ENCODE measurements at places on chromosomes 13 and 19.

DNA sequence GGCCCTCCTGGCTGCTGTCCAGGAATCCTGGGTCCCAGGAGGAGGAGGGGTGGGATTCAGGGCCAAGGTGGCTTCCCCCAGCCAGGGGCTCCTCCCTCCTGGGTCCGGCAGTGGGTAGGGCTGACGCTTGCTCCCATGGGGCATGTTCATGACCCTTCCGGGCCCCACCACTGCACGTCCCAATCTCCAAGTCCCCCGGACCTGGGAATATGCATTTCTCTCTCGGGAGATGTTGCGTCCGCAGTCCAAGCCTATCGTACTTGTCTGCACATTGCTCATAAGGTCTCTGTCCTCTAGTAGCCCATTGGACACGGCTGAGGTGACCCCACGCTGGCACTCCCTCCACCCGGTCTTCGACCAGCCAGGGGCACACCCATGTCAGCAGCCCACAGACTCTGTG, 192.3 kb downstream of the TEX29 start:
- DNase-seq = no peak

GRCh38 chr13:49063497-49063896, 87.8 kb downstream of the FNDC3A start:
- DNase-seq = no peak

DNA sequence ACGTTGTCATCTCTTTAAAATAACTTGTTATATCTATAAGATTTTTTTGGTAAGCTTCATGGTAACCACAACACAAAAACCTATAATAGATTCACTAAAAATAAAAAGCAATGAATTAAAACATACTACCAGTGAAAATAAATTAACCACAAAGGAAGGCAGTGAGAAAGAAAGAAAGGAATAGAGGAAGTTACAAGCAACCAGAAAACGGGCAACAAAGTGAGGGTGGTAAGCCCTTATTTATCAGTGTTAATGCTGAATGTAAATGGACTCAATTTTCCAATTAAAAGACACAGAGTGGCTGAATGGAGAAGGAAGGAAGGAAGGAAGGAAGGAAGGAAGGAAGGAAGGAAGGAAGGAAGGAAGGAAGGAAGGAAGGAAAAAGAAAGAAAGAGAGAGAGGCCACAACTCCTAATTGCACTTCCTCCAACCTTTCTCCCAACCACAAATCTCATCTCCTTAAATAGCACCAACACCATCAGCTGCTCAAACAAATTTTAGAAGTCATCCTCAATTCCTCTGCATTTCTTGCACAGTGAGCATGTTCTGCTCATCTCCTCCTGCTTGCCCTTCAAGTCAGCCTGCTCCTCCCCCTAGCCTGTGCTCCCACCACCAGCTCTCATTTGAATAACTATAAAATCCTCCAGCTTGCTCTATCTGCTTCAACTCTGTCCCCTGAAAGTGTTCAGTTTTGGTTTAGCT, 48.6 kb downstream of the CCNA1 start:
- DNase-seq = no peak

- no peak for DNase-seq
Measured at GRCh38 chr13:95536632-95537241, 15.8 kb upstream of the CLDN10 start.

DNA sequence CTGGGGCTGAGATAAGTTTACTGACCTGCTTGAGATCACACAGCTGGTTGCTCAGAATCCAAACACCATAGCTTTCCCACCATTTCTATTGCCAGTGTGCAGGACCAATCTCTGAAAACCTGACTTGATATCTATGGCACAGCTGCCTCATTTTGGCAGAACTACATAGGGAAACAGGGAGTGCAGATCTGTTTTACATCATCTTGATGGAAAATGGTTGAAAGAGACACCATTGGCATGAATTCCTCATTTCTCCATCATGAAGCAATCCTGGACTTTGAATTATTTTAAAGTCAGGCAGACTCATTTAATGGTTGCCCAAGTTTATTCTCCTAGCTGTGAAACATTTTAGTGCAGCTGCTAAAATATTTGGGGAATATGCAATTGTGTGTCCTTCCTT, 1628.2 kb upstream of the SLC10A2 start:
- no peak for DNase-seq

DNA sequence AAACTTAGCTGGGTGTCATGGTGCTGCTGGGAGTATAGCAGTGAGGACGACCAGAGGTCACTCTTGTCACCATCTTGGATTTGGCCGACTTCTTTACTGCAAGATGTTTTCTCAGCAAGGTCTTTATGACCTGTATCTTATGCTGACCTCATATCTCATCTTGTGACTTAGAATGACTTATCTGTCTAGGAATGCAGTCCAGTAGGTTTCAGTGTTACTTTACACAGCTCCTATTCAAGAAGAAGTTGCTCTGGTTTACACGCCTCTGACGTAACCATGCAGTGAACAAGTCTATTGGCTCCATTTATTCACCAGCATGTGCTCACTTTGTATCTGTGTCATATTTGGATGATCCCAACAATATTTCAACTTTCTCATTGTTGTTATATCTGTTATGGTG, 26.7 kb downstream of the ZNF850 start:
- DNase-seq = no peak

DNA sequence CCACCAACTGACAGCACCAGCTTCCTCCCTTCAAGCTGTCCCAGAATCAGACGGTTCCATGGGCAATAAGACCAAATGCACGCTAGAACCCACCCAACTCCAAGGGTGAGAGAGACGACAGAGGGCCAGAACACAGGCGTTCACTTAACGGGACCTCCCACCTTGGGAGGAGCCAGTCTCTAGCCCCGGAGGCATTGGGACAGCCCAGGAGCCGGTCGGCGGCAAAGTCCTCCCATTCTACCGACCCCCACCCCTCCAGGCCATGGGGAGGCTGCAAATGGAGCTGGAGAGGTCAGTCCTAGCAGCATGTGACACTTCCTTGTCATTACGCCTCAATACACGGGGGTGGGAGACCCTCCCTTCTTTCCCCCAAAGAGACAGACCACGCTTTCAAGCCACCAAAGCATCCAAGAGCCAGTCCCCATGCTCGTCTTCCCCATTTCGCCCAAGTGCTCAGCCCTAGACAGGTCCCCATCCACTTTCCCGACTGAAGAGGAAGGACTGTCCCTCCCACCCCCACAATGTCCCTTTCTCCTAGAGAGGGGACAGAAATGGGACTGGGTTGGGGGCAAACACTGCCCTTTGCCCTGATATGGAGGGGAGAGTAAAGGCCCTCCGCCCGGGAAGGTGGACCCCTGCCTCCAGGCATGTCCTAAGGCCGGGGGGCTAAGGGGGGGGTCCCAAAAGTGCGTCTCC, 964 bp downstream of the KHSRP start:
- DNase-seq = no peak

- DNase-seq = no peak
Measured at GRCh38 chr19:1206864-1207450, 1.4 kb downstream of the STK11 start.

- DNase-seq = no peak
Measured at GRCh38 chr19:7444042-7444441, 44.8 kb downstream of the PEX11G start.

DNA sequence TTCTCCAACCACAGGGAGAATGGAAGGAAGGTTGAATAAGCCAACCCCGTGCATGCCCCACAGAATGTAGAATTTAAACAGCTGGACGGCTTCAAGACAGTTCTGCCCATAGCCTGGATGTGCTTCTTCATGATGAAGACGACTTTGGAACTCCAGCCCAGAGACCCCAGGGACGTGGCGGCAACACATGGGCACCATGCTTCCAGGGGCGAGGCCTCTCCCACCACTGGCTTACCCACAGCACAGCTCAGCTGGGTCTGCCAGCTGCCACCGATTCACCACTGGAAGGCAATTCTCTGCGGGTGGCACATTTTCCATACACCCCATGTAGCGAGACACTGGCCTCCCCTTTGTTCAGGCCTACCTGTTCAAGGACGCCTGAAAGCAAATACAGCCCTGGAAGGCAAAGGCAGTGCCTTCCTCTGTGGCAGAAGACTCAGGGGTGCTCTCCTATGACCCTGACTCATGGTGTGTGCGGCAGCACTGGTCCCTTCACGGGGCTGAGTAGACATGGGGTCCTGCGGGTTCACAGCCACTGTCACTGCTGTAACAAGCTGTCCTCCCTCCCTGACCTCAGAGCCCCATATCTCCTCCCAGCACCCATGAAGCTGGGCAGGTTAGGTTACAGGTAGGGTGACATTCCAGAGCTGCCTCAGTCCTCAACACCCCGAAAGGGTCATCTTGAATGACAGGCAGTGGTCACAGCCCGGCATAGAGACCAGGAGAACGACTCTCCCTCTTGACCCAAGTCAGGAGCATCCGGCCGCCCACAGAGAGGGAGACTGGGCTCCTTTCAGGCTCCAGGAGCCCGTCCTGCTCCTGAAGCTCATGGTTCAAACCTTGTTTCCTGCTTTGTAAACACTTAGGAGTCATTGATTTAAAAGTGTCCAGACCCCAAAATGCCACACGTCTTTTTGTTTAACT, 72.7 kb downstream of the SPACA7 start:
- no peak for DNase-seq

DNA sequence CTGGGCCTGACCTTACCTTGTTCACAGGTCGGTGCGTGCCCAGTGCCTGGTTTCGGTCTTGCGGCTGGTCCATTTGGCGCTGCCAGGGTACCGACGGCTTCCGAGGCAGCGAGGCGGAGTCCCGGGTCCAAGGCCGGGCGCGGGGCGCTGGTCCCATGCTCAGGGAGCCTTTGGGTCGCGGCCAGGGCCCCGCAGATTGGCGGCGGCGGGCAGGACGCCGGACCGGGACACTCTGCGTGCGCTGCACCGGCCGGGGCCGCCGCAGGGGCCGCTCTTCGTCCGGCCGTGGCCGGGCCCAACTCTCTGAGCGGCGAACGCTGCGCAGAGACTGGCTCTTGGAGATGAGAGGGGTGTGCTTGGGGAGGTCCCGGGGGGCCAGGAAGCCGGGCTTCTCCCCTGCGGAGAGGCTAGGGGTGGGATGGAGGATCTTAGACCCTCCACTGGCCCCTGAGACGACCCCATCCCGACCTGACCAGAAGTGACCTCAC, 3.4 kb upstream of the WIZ start:
- DNase-seq = no peak

Data from GM18507 (cell line).